Fibroblast of villous mesenchyme (primary cell): ENCODE measurements at places on chromosomes 4 and X. TPM values are rescaled to one million over a fixed set of nuclear protein-coding genes. Genes with fewer than 3 reads are reported as not detected.

The LINC00632 gene
- 5.2 and 7.4 TPM in 2 replicates for total RNA-seq

The MAGEC2 gene
- total RNA-seq, result not detected in 2 replicates

The ARHGAP36 gene
- total RNA-seq, result not detected in 2 replicates

The GSX2 gene
- total RNA-seq, result under 0.01 TPM in 1 of 2 replicates, not detected in the other

The CLDN34 gene
- under 0.01 TPM in 1 of 2 replicates, not detected in the other for total RNA-seq

The C4orf54 gene
- total RNA-seq, result under 0.01 TPM in 1 of 2 replicates, not detected in the other

The MAGED4B gene
- 18.6 and 24.2 TPM in 2 replicates for total RNA-seq

The PLAC1 gene
- 0.32 and 0.43 TPM in 2 replicates for total RNA-seq

The PNMA6F gene
- total RNA-seq, result not detected in 2 replicates

The CT45A1 gene
- total RNA-seq, result not detected in 2 replicates

The GLUD2 gene
- total RNA-seq, result 1.9 and 3.5 TPM in 2 replicates
